ENCODE measurements at places on chromosomes 7 and 10.

DNA sequence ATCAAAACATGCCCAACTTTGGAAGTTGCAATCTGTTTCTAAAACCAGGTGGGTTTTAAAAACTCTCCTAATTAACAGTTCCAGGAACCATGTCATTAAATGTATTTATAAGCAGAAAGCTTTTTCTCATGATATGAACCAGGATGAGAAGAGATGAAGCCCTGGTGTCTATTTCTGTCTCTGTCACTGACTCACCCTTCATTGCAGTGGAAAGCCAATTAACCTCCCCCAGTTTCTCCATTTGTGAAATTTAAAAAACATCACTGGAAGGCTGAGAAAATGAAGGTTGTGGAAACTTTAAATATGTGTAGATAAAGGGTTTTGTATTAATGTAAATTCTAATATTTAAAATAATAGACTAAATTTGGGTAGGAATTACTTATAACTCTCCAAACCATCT is 1088.0 kb downstream of the SORCS1 start:
- DNase-seq = no peak

DNA sequence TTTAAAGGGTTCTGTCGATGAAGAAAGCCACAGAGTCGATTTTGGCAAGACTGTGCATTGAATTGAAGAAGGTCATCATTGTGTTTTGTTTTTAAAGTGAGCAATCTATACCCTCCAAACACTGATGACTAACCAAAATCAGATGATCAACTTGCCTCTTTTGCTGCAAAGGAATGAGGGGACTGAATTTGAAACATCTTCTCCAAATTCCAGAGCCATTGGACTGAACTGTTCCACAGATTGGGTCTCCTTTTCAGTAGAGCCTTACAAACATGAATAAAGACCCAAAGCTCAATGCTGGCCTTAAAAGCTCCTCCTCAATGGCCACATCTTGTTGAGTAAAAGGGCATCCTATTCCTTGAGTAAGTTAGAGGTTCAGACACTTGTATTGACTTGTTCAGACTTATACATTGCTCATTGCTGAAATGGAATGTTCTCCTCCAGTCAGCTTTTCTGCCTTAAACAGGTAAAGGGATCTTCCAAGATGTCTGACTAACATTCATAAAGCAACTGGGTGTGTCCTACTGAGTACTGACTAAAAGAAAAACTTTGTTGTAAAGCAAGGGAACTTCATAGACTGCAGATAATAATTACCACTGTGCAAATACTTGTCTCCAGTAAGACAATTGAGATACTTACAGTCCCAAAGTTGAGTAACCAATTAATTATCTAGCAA is 630.6 kb downstream of the KCNMA1 start:
- DNase-seq = no peak

DNA sequence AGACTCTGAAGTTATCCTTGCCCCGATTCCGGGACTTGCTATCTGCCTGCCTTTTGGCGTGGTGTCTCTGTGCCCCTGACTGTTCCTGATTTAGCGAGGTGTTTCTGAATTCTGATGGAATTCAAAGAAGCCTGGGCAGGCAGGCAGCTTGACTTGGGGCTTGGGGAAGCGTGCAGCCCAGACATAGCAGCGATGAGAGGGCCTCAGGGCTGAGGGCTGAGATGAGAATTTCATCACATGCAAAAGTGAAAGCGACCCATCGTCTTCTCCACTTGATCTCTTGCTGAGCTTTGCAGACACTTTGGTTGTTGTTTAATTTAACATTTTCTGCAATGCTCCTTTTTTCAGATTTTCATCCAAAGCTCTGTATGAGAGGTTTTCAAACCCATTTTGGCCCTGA is 57.8 kb downstream of the TCF7L2 start:
- DNase-seq = no peak

- DNase-seq = no peak
These were observed 57.4 kb upstream of the ADO start for GRCh38 chr10:62746951-62747729.

- DNase-seq = no peak
These were observed 242.5 kb downstream of the VTI1A start for GRCh38 chr10:112689327-112690072.

DNA sequence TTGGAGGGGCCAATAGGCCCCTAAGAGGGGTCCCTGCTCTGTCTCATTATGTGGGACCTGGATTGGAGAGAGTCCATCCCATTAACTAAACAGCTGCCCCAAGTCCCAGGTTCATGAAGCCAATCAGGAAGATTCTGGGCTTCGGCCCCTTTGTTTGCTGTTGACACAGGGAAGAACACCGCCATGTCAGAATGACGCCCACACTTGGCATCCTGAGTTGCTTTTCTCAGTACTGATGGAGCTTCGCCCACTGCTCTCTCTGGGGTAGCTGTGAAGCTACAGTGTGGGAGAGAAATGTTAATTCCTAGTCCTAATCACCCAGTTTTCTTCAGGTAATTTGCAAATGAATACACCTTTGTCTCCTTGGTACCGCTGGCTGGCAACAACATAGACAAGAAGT is 264.7 kb downstream of the GLRX3 start:
- DNase-seq = no peak

- no peak for DNase-seq
These were observed 38.4 kb downstream of the PTPRN2 start for GRCh38 chr7:158549176-158549615.

- DNase-seq = no peak
These were observed 900 bp downstream of the MKLN1 start for GRCh38 chr7:131328377-131329175.

DNA sequence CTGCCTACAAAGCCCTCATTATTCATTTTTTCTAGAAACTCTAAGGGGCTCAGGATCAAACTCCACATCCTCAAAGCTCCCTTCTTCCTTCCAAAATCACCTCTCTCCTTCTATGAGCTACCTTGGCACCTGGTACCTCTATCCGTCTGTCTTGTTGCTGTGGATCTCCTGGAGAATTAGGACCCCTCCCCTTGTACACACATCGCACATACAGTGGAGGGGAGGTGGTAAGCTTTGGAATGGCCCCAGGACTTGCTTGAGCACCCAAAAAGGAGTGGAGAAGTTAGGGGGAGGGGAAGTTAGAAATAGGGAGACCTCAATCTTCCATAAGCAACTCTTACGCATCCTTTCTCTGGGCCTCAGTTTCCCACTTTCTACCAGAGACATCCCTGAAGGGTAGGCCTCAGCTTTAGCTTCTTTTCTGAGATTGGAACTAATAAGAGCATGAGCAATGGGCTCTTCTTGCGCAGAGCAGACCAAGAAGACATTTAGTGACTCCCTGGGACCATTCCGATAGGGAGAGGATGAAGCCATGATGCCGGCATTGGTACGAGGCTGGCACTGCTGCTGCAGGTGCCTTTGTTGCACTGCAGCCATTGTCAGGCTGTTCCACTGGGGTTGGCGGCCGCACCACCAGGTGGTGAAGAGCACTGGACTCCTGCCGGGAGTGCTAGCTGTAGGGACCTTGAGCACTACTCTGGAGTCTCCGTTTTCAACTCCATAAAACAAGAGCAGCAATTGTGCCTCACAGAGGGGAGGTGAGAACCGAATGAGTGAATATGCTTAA is 4.5 kb downstream of the CYP26C1 start:
- no peak for DNase-seq

DNA sequence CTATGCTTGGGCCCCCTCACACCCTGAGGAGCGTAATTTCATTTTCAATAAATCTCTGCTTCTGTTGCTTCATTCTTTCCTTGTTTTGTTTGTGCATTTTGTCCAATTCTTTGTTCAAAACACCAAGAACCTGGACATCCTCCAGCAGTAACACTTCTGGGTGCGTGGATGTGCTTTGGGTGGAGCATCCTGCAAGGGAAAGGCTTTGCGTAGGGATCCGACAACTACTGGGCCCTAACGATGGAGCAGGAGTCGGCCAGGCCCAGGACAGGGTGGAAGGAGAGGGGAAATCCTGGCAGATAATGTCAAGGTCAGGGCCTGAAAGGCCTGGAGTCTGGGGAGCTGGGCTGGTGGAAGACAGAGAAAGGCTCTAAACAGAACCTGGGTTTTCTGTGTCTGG is 231.8 kb downstream of the ADAM12 start:
- DNase-seq = no peak

DNA sequence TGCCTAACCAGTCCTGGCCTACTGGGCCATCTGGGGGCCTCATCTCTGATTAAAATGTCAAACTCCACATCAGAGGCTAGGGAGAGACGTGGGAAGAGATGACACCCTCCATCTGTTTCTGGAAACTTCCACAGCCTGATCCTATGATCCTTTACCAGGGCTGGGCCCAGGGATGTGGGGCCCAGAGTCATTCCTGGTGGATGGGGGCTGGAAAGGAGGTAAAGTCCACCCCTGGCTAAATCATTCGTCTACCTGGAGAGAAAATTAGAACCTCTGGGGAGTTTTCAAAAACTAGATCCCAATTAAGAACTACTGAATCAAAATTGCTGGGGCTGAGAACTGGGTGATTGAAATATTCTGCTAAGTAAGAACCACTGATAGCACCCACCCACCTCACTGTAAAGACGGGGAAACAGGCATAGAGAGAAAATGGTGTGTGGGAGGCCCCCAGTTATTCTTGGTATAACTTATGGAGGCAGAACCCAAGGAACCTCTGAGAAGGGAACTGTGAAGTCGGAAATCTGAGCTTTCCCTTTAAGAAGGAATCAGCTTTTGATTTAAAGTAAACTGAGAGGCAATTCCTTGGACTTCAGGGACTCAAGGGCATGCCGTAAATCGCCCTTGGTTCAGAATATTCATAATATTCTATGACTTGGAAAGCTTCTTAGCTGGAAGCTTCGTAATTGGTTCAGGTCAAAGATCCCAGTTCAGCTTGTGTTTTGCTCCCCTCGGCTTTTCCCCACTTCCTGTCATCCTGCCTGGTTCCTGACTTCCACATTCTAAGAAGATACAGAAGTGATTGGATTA is 53.1 kb downstream of the PRKAG2 start:
- DNase-seq = no peak

- DNase-seq = no peak
These were observed 22.6 kb upstream of the TSPAN13 start for GRCh38 chr7:16730937-16731336.

GRCh38 chr7:124764847-124765400 is 668 bp downstream of the GPR37 start:
- peak; percentile 16 for DNase-seq

DNA sequence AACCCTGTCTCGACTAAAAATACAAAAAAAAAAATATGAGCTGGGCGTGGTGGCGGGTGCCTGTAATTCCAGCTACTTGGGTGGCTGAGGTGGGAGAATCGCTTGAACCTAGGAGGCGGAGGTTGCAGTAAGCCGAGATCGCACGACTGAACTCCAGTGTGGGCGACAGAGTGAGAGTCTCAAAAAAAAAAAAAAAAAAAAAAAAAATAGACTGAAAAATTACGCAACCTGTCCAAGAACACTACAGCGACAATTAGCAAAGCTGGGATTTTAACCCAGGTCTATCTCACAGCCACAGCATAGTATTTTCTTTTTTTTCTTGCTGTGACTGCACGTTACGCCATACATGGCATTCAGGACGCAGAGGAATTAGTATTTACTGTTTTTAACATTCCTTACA is 1.1 kb upstream of the RABGEF1 start:
- DNase-seq = no peak

- DNase-seq = no peak
These were observed 2.5 kb downstream of the KIAA1549 start for GRCh38 chr7:138978541-138979184.

DNA sequence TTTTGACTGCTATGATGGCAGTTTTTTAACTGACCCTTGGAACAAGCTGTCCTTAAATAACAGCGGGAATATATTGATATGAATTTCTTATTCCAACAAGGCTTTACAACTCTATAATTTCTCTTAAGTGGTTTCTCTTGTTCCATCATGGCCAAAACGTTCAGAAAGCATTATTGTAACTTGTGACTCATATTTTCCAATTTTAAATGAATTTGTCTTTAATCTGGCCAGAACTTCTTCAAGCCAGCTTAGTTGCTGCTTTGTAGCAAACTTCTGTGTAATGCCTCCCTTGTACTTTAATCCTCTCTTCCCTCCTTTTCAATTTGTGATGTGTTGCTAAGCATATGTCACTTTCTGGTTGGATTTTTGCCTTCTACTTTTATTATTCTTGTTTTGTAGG is 271.9 kb downstream of the KIF20B start:
- no peak for DNase-seq

- DNase-seq = no peak
These were observed 7.3 kb downstream of the ELMO1 start for GRCh38 chr7:37441386-37441760.

- DNase-seq = no peak
These were observed 223.6 kb upstream of the KMT2E start for GRCh38 chr7:104790440-104790839.

- no peak for DNase-seq
These were observed 16.5 kb downstream of the MAT1A start for GRCh38 chr10:80272793-80273522.

GRCh38 chr10:95837783-95838182 is 70.0 kb upstream of the CC2D2B start:
- no peak for DNase-seq

GRCh38 chr10:132808383-132809231 is 22.7 kb upstream of the NKX6-2 start:
- no peak for DNase-seq

GRCh38 chr10:11320809-11321520 is 290.5 kb downstream of the USP6NL start:
- DNase-seq = no peak

- DNase-seq = no peak
These were observed 718.9 kb downstream of the GRID1 start for GRCh38 chr10:85647741-85648140.

DNA sequence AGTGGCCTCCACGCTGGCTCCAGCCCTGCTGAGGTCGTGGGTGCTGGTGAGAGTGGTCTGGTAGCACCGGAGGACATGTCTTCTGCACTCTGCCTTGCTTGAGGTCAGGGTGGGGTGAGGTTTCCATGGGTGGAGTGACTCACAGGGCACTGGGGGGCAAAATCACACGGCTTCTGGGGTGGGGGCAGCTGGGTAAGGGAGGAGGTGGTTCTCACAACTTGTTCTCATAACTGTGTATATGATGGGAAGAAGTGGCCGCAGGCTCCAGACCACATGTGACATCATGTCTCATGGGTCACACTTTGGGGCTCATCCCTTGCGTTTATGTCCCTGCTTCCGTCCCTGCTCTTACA is 884 bp upstream of the PRF1 start:
- no peak for DNase-seq

- DNase-seq = no peak
These were observed 74.2 kb downstream of the WAPL start for GRCh38 chr10:86447432-86447831.

DNA sequence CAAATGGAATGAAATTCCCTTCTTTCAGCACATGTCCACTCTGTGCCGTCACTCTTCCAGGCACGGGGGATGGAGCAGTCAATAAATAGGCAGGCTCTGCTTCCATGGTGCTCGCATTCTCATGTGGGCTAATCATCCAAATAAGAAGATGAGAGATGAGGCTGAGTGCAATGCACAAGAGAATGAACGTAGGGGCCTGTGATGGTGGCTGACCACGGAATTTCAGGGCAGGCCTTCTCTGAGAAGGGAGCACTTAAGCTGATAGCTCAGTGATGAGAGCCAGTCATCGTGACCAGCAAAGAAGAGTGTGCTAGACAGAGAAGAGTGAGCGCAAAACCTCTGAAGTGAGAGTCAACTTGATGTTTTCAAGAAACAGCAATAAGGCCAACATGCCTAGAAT is 47.9 kb downstream of the TAF3 start:
- DNase-seq = no peak

Data from NCI-H748 treated with DMSO at 0.1 percent for 48 hours (cell line).